Epithelial cell of proximal tubule (primary cell): ENCODE measurements at places on chromosomes 12 and 14. TPM values are rescaled to one million over a fixed set of nuclear protein-coding genes. Genes with fewer than 3 reads are reported as not detected.

PIWIL1 gene
- not detected in 2 replicates for total RNA-seq

OTUB2 gene
- total RNA-seq, result 5.6 and 15.0 TPM in 2 replicates

ZC3H10 gene
- total RNA-seq, result 1.8 and 2.7 TPM in 2 replicates

PRIMA1 gene
- not detected in 2 replicates for total RNA-seq
